CD4-positive, alpha-beta T cell (primary cell): ENCODE measurements at places on chromosomes 3 and 15.

DNA sequence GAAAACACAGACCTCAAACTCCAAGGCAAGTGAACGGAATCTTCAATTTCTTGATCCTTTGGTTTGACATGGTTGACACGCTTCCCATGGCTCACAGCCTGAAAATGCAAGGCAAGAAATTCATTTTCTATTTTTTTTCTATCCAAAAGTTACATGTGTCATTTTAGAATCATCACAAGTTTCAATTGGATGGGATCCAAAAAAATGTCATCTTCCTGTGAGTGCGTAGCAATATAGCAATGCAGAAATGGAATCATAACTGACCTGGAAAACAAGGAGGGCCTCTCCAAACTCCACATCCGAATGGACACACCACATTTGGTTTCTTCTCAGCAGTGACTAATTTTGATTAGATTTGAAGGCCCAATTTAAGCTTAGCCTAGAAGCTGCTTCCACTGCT, 175.8 kb upstream of the ATP11B start:
- DNase-seq = no peak

DNA sequence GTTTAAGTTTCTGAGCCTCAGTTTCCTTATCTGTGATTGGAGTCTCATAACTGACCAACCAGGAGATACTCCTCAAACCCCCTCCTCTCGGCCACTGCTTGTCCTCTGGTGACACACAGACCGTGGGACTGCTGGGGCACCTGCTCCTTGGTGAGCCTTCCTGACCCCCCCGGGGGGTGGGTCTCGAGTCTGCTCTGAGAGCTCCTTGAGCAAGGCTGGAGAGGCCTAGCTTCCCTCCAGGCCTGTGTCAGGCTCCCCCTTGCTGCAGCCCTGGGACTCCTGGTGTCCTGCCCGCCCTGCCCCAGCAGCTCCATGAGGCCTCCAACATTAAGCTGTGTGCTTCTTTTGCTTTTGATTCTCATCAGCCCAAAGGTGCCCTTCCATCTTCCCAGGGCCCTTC, 27.7 kb downstream of the SRPRB start:
- no peak for DNase-seq

GRCh38 chr15:47846876-47847275, 129.6 kb downstream of the SEMA6D start:
- DNase-seq = no peak

GRCh38 chr15:67415181-67415580, 105.8 kb upstream of the C15orf61 start:
- no peak for DNase-seq

GRCh38 chr15:74901612-74902063, 5.0 kb downstream of the FAM219B start:
- peak; percentile 79 for DNase-seq

- DNase-seq = no peak
Measured at GRCh38 chr15:59406446-59406845, 31.5 kb upstream of the FAM81A start.

GRCh38 chr3:16667633-16668032, 62.4 kb upstream of the DAZL start:
- no peak for DNase-seq
